AG09309 (cell line): ENCODE measurements at places on chromosomes 2 and 18.

DNA sequence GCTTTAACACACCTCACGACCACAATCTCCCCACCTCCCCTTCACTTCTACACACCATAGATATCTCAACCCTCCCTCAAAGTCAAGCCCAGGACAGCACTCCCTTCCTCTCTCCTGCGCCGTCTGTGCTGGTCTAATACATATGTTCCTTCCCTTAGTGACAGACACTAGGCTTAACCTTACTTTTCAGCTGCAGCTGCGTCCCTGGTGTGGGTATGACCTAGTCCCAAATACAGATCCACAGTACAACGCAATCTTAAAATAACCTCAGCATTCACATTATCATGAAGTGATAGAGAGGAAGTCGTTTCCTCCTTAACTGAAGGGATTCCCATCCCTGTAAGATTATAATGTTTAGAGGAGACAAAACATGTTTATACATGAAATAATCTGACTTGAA is 192.7 kb upstream of the TANK start:
- no peak for DNase-seq

- DNase-seq, result no peak
Observed at GRCh38 chr2:173981520-173981919, 16.3 kb upstream of the SP3 start.

DNA sequence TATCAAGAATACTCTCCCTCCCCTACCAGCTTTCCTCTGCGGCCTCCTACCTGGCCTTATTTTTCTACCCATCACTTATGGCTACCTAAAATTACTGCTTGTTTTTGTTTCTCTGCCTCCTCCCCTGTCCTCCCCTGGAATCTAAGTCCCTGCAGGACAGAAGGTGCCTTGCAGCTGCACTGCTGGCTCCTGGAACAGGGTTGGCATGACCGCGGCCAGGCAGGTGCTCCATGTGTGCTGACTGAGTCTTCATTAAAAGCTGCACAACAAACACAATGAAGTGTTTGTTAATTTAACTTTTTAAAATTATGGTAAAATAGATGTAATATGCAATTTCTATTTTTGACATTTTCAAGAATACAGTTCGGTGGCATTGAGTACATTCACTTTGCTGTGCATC is 171.9 kb upstream of the FHL2 start:
- DNase-seq, result no peak

DNA sequence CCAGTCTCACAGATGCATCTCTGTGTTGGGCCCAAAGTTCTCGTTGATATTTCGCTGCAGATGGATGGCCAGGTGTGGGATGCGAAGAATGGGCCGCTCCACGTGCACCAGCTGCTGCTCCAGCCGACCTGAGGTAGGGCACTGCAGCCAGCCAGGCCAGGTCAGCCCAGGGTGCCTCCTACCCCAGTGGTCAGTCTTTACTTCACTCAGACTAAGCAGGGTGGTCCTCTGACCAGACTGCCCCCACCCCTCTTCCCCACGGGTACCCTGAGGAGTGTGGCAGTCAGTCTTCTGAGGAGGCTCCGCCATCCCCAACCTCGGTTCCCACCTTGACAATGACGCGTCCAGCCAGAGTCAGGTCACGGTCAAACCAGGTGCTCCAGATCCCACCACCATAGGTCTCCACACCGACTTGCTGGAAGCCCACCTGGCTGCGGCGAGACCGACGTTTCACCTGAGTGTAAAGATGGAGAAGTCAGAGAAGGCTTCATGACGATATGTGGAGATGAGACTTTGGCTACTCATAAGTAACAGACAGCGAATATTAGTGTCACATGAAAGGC is 1.7 kb downstream of the DNPEP start:
- no peak for DNase-seq

DNA sequence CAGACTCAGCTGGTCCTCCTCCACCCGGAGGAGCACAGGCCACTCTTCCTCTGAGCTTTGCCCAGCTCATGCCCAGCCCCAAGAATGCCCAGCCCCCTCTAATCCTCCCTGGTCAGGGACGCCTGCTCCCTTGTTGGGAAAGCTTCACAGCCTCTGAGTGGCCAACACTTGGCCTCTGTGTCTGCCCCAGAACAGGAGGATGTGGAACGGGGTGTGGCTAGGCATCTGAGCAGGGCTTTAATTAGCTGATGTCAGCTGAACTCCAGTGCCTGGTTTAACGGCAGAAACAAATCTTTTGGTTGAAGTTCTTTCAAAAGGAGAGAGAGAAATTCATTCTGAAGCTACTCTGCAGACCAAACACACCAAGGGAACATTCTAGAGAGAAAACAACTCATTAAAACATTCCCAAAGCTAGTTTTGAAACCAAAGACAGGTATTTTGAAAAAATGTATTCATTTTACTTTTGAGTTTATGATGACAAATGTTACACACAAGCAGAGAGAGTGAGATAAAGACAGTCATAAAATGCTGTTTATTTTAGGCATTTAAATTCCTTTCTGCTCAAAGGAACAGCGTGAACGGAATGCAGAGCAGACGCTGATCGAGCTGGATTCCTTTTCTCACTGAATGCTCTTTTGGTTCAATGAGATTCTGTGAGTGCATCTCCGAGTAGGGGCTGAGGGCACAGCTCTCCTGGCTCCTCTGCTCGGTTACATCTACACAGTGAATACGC is 63.8 kb downstream of the RTP5 start:
- DNase-seq, result peak; percentile 10

GRCh38 chr2:126707191-126707590 is 51.2 kb downstream of the GYPC start:
- no peak for DNase-seq

GRCh38 chr2:16334886-16335603 is 330.6 kb downstream of the CYRIA start:
- DNase-seq, result no peak

DNA sequence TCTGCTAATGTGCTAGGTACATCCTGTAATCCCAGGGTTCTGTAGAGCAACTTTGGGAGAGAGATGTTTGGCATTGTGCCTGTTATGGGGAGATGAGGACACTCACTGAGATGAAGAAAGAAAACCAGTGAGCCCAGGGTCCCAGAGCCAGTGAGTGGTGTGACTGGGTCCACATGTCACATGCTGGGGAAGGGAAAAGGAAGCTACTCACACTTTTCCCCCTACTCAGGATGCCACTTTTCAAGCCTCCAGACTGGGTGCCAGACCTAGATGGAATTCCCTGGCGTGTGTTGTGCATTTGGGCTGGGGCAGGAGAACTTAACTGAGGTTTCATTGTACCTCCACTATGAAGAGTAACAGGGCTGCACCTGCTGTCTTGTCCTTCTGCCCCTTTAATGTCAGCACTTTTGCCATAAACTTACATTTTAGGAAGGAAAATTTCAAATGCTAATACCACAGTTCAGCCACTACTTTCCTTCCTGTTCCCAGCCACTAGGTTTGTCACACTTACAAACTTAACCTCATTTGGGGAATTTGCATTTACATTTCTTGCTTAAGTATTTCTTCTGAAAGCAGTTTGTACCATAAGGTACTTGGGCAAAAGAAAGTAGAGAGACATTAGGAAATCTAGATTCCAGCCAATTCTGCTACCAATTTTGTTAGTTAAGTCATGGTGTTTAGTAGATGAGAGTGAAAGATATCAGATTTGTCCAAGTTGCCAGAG is 10.2 kb downstream of the INSIG2 start:
- no peak for DNase-seq

DNA sequence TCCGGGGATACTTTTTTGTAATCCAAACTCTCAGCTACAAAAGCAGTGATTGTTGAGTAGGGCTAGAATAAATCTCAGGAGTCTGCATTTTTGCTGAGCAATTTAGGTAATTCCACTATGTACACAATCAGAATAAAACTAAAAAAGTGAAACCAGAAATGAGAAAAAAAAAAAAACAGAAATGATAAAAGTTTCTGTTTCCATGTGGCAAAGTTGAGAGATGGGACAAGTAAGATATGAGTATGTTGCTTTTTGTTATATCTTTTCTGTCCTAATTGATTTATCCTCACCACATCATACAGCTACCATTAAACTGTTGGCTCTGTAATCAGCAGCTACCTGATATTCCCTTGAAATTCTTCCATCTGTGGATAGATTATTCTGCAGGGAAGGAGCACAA is 92.7 kb downstream of the VWC2L start:
- no peak for DNase-seq

GRCh38 chr2:44940049-44940494 is 1.4 kb upstream of the SIX3 start:
- DNase-seq, result no peak

- DNase-seq, result no peak
Observed at GRCh38 chr2:119625226-119625625, 53.8 kb upstream of the TMEM177 start.

DNA sequence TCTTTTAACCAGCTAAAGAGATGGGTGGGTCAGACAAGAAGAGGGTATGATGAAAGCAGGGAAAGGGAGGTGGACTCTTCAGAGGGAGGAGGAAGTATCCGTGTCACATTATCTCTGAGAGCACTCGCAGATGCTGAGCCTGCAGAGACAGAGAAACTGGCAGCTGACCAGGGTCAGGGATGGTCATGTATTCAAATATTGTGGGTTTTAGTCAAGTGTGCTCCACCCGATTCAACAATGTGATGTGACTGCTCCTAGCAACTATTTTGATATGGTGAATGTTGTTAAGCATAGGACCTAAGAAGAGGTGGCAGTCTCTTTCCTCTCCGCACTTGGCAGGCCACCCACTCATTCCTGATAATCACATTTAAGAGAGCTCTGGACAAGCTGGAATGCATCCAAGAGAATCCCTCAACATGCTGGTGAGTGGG is 1.3 kb upstream of the CLIP4 start:
- DNase-seq, result peak; percentile 32

GRCh38 chr18:48553236-48553635 is 14.4 kb downstream of the CTIF start:
- no peak for DNase-seq

- DNase-seq, result no peak
Observed at GRCh38 chr2:54187331-54187730, 68.7 kb downstream of the TSPYL6 start.

GRCh38 chr2:156323754-156324153 is 8.8 kb downstream of the NR4A2 start:
- DNase-seq, result no peak

DNA sequence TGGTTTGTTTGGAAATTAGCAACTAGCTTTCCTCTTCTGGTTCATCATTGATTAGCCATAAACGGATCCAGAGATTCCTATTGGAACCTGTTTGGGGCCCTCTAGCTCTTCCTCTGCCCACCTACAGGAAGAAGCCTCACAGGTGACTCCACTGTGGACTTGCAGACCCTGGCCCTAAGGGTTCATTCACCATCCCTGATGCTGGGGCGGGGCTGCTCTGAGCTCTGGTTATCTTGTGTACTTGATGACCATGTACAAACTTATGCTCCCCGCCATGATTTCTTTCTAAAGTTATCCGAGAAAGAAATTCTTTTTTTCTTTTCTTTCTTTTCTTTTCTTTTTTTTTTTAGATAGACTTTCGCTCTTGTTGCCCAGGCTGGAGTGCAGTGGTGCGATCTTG is 33.9 kb upstream of the INHBB start:
- no peak for DNase-seq

- DNase-seq, result no peak
Observed at GRCh38 chr18:26689226-26689879, 141.0 kb upstream of the KCTD1 start.

- DNase-seq, result peak; percentile 55
Observed at GRCh38 chr2:64522843-64523428, 1.2 kb upstream of the AFTPH start.

- DNase-seq, result no peak
Observed at GRCh38 chr2:37915773-37916172, 9.3 kb upstream of the RMDN2 start.

DNA sequence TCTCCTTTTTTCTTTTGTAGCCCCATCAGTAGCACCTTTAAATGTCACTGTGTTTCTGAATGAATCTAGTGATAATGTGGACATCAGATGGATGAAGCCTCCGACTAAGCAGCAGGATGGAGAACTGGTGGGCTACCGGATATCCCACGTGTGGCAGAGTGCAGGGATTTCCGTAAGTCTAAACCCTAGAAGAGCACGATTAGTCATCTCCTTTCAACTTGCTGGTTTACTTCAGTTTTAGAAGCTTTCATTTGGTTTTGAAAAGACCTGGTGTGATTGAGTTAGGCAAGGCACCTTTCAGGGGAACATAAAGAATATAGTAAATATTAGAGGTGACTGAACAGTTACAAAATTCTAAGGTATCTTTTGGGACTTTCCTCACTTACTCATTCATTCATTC is 72.2 kb upstream of the TMEM87B start:
- DNase-seq, result no peak

DNA sequence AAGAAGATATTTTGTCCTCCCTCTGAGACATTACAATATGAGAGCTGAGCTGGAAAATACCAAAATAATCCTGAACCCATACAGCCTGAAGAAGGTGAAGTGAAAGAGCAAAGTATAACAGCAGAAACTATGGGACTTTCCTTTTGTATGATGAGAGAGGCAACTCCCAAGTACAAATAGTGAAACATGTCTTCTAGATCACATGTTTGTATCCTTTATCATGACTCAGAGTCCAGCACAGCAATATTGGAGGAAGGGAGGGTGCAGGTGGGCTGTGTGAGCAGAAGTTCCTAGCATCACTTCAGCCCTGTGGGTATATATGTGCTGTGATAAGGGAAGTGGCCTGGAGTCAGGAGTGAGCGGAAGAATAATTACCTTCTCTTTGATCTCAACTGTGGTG is 265.6 kb upstream of the NRXN1 start:
- no peak for DNase-seq

DNA sequence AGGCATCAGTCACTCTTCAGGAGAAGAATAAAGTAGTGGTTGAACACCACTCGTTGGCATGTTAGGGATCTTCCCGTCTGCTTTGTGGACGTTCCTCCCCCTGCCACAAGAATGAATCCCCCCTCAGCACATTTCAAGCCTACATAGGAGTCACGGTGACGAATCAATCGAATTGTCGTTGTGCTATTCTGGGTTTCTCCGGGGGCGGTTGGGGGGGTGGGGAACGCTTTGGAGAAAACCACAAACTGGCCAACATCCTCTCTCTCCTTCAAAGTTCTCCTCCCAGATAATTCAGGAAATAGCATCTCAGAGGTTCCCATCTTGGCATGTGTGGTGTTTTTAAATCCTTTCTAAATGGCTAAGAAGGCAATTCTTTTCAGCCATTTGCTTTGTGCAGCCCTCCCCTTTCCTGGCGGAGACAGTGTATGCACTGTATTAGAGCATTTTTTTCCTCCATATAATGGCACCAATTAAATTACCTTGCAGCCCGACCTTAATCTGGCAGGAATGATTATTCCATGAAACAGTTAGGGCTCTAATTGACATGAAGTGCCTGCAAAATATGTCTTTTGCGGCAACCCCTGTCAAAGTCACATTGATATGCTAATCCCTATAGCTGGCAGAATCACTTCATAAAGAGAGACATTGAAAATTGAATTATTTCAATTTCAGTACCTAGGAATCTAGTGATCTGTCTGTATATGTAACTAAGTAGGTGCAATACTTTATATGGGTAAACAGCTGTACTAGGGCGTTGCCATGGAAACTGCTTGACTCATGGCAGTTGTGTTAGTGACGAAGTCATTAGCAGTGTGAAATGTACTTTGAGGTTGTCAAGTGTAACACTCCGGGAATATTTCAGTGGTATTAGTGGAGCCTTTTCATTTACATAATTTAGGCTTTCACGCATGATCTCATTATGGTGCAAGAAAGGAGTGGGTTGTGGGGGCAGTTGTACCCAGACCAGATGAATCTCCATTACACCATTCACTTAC is 323.4 kb upstream of the SLC14A2 start:
- peak; percentile 37 for DNase-seq

- DNase-seq, result no peak
Observed at GRCh38 chr18:41974796-41975201, 19.8 kb downstream of the PIK3C3 start.
